HAP-1 (cell line): ENCODE measurements at places on chromosomes 3 and 15.

- peak; percentile 56 for DNase-seq
Measured at GRCh38 chr3:196942915-196943277, 568 bp upstream of the NCBP2 start.

GRCh38 chr15:58732625-58733363 is 16.7 kb downstream of the ADAM10 start:
- no peak for DNase-seq

DNA sequence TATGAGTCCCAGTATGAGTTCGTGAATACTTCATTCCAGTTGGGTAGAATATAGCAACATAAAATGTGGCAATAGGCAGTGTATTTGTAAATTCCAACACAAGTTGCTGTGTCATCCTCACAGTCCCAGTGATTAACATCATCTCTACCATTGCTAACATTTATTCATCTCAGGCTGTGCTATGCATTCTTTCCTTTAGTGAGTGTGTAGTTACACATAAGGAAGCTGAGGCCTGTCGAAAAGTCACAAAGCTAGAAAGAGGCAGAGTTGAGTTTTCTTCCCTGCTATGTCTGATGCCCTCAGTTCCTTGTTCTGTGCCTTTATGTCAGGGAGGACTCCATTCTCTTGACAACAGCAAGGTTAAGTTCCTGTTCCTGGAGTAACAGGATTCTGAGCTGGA is 96.4 kb downstream of the FNDC3B start:
- DNase-seq = no peak

DNA sequence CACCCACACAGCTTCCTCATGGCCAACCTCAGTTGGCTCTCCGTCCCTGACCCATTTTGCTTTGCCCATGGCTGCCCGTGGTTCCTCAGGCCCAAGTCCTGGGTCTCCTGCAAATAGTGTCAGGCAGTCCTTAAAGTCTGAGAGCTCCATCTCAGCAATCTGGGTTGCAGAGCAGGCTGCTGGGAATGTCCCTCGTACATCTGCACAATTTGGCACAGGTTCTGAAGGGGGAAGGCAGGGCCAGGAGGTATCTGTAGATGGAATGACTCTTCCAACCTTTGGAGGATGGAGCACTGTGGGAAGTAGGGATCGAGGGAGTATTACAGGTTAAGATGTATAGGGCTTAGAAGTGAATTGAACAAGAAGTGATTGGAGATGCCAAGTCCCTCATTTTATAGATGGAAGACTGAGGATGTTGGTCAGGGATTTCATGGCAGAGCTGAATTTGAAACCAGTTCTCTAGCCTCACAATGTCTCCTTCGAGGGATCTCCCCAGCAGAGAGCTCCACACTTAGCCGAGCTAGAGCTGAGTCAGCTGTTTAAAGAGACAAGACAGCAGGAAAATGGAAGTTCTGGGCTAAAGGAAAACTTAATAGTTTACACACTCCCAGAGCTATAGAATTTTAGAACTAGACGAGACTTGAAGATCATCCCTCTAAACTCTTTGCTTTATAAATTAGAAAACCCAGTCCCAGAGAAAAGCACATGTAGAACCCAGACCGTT is 9.2 kb downstream of the CKMT1A start:
- DNase-seq = no peak

DNA sequence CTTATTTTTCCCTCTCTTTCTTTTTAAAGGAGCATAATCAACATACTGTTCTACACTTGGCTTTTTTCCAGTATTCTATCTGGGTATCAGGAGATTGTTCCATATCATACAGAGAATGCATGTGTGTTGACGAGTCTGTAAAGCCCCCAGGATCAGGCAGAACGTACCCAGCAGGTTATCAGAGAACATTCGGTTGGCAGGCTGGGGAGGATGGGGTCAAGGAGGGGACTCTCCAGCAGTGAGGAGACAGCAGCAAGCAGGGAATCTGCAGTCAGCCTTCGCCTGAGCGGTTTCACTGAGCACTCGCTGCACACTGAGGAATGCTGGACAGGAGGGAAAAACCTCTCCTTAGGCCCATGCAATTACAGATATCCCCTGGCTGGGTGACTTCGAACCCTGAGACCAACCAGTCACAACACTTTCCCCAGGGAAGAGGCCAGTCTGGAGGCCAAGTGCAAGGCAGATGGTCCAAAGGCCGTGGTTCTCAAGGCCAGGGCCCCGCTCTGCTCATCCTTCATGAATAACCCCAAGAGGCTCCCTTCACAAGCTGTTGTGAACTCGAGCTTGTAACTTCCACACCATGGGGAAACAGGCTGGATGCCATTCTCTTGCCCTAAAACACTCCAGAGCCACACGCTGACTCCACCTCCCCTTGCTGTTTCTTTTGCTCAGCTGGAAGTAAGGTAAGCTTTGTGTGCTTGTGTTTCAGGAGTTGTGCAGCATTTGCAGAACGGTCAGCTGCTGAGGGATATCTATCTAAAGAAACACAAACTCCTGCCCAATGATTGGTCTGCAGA is 60.1 kb downstream of the PXYLP1 start:
- DNase-seq = no peak

DNA sequence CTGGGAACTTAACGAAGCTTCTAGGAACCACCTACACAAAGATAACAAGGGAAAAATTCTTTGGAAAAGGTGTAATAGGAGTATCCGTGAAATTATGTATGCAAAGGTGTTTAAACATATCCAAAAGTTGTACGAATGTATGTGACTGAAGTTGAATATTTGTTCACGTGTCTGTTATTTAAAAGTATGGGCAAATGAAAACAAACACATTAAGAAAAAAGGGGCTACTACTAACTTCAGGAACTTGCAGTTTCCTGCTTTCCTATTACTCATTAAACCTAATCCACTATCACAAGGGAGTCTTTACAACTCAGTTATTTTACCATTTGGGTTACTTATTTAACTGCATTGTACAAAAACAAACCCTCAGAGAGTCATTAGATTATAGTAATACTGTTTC is 33.9 kb upstream of the GRAMD1C start:
- no peak for DNase-seq

DNA sequence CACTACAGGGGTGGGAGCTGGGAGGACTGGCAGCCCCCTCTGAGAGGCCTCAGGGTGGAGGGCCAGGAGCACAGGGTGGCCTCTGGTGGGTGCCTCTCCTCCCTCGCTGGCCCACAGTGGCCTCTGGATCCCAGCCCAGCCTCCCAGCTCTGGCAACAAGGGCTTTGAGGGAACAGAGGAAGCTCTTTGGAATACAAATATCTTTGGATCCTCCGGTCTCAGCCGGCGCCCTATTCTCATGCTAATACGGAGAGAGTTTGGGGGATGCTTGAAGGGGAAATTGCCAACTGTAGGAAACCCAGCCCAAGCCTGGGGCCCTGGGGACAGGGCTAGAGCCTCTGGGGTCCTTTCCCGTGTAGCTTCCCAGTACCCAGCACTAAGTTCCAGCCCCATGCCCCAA is 33.4 kb upstream of the INSYN1 start:
- DNase-seq = peak; percentile 71

GRCh38 chr15:59996298-59997041 is 7.6 kb upstream of the FOXB1 start:
- DNase-seq = no peak

- DNase-seq = no peak
Measured at GRCh38 chr3:148315756-148316155, 381.9 kb upstream of the AGTR1 start.

GRCh38 chr3:106508331-106508893 is 639.6 kb upstream of the CBLB start:
- DNase-seq = no peak

DNA sequence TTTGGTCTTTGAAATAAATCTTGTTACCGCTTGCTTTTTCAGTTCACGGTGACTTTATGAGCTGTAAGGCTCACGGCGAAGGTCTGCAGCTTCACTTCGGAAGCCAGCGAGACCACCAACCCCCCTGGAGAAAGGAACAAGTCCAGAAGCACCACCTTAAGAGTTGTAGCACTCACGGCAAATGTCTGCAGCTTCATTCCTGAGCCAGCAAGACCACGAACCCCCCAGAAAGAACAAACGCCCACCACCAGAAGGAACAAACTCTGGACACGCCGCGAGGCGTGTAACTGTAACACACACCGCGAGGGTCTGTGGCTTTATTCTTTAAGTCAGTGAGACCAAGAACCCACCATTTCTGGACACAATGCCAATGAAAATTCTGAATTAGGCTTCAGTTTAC is 28.8 kb downstream of the GOLGA6A start:
- DNase-seq = no peak

GRCh38 chr15:48112242-48112641 is 8.5 kb upstream of the SLC24A5 start:
- DNase-seq = peak; percentile 55

DNA sequence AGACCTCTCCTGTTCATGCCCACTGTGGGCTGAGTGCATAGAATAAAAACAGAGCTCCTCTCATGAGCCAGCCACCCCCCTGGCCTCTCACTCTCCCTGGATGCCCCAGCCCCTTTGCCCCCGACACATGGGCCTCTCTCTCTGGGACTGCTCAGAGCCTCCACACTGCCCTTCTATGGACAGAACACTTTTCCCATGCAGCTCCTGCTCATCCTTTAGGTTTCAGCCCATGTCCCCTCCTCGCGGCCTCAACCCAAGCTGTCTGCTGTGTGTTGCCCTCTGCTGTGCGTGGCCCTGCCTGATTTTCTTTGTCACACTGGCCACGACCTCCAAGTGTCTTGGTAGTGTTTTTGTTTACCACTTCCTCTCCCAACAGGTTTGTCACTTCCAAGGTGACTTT is 20.7 kb upstream of the PRR23E start:
- no peak for DNase-seq

DNA sequence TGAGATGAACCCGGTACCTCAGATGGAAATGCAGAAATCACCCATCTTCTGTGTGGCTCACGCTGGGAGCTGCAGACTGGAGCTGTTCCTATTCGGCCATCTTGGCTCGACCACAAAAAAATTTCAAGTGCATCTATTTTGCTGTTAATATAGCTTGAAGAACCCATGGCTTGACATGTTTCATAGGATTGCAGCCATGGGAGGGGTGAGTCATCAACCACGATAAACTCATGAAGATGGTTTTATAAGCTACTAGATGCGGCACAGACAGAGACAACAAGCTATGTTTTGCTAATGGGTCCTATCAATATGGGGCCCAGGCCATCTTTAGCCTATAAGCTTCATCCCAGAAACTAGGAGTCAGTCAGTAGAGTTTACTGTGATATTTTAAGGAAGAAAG is 100.4 kb upstream of the PHLDB2 start:
- DNase-seq = no peak

GRCh38 chr3:100401674-100402041 is 319 bp downstream of the LNP1 start:
- no peak for DNase-seq

DNA sequence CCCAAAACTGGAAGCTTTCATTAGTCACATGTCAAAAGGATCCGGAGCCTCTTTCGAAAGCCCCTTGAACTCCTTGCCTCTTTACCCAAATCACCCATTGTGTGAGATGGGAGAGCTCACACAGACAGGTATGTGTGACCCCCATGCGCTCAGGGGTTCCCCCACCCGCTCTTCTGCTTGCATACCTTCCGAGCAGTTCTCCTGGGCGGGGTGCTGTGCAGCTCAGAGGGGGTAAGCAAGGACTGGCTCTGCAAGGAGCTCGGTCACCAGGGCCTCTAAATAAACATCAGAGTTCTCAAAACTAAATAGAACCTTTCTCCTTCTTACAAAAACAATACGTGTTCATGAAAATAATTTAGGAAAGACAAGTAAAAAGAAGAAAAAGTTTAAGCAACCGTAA is 55.7 kb downstream of the PXYLP1 start:
- DNase-seq = no peak

- DNase-seq = no peak
Measured at GRCh38 chr3:98770261-98771039, 7.3 kb downstream of the ST3GAL6 start.

GRCh38 chr15:31228011-31228484 is 98.6 kb upstream of the KLF13 start:
- DNase-seq = no peak

- no peak for DNase-seq
Measured at GRCh38 chr3:27639271-27639670, 82.9 kb downstream of the EOMES start.

- no peak for DNase-seq
Measured at GRCh38 chr3:18207226-18207625, 217.9 kb downstream of the SATB1 start.

GRCh38 chr15:30953731-30954378 is 37.6 kb downstream of the MTMR10 start:
- DNase-seq = no peak

GRCh38 chr3:183144363-183144762 is 18.2 kb downstream of the LAMP3 start:
- no peak for DNase-seq

DNA sequence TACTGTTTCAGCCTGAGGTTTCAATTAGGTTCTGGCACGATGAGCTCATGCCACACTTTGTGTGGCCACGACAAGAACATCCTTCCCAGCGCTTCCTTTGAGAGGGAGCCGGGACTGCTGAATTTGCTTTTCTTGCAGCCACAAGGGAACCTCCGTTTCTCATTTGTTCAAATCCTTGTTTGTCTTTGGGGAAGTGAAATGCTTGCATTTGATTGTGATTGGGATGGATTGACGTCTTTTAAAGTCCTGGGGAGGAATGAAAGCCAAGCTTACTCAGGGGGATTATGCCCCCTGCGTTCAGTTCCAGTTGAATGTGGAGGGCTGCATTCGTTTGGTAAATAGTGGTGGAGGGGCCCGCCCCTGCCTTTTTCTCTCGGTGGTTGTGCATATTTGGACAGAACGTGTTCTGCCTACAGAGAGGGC is 277.6 kb downstream of the THSD4 start:
- peak; percentile 36 for DNase-seq

DNA sequence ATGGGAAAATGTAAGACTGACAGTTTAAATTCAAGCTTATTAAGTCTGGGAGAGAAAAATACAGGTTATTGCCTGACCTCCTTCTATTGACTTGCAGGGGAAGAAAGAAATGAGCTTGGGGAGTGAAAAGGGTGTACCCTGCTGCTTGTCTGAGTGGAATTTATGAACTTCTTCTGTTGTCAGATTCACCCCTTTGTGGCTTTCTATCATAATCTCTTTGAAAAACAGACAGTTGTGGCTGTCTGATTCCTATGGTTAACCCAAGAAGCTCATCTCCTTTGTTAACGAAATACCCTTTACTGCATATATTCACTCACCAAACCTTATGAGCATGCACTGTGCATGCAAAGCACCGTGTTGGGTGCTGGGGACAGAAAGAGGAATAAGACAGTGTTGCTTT is 22.5 kb downstream of the GPD1L start:
- no peak for DNase-seq

- peak; percentile 43 for DNase-seq
Measured at GRCh38 chr15:63210151-63211091, 21.0 kb downstream of the RAB8B start.

- no peak for DNase-seq
Measured at GRCh38 chr3:35946854-35947515, 307.7 kb downstream of the ARPP21 start.
